ENCODE measurements at places on chromosomes 12 and 14.

DNA sequence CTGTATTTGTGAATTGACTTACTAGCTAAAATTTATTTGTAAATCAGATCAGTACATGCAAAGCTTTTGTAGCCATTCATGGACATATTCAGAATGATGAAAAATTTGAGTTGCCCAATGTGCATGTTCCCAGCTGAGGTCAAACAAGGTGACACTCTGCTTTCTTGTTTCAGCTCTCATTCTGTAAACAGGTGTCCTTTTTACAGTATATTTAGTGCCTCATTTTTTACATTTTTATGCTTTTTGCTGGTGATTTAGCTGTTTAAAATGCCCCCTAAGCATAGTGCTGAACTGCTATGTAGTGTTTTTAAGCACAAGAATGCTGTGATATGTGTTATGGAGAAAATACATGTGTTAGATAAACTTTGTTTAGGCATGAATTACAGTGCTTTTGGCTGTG lies 76.3 kb downstream of the MIA2 start:
- no peak for DNase-seq

GRCh38 chr12:51924551-51925319 lies 17.4 kb downstream of the ACVRL1 start:
- DNase-seq = no peak

DNA sequence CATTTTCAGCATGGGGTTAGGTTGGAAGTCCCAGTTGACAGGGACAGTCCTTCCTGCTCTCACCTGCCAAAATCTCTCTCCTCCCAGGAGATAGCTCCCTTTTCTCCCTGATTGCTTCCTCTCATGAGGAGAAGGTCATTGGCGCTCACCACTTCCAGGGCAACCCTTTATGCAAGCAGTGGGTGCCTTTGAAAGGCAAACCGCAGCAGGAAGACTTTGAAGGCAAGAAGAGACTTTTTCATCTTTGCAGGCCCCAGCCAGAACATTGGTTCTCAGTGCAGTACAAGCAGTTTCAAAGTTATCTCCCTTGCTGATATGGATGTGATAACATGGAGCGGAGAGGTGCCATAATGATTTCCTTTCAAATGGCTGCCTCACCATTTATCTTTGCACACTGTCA lies 483.0 kb downstream of the DIO2 start:
- no peak for DNase-seq

DNA sequence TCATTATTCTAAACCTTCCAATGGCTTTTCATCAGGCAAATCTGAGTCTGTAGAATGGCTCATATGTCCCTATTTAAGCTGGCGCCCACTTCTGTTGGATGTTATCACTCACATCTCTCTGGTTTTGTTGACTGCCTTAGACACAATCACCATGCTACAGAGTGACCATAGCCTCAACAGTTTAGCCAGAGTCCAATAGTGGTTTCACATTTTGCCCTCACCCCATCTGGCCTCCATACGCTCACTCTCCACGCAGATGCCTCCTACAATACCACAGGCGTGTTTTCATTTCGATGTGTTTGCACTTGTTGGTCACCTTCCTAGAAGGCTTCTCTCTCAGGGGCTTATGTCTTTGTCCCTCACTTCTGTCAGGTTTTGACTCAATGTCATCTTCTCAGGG lies 3.4 kb downstream of the KLRB1 start:
- DNase-seq = no peak

GRCh38 chr14:54639611-54640010 lies 72.7 kb downstream of the SAMD4A start:
- DNase-seq = no peak

DNA sequence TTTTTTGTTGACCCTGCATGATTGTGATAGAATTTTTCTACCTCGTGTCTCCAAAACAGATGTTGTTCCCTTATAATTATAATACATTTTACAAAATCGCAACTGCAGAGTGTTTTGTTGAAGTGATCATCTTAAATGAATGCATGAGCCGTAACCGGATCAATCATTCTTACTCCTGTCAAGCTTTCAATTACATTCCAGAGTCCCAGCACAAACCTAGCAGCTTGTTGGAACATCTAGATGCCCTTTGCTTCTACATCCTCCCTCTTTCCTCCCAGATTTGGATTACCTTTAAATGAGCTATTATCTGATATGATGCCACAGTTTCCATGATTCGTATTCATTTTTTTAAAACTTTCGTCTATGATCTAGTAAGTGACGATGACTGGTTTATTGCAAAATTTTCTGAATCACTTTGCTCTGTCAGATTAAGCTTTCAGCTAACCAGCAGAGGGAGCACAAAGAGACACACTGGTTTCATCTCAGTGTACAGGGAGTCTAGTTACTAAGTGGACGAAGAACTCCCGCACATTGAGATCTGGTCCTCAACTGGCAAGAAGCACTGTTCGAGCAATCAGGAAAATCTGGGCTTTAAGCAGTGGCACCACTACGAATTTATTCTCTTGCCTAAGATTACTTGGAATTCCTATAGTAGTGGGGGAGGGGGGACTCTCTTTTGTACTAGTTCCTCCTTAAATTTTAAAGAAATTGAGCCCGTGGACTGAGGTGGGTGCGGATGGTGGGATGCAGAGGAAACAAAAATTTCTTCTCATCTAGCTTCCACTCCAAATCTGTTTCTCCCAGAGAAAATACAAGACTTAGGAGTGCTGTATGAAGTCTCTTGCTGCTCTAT lies 40.9 kb downstream of the TSHR start:
- DNase-seq = no peak

DNA sequence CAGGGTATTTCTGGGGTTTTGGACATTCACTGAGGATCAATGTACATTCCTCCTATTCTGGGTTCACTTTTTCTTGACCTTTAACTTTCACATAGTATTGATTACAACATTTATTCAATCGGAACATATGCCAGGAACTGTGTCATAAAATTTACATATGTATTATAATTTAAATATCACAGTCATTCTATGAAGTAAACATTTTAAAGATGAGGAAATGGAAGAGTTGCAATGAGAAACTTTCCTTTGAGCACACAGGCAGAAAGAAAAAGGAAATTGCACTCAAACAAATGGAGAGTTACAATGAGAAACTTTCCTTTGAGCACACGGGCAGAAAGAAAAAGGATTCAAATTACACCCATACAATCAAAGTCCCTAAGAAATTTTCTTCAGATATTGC lies 3.1 kb downstream of the MUCL1 start:
- no peak for DNase-seq

GRCh38 chr12:15001733-15002382 lies 29.0 kb downstream of the PDE6H start:
- no peak for DNase-seq

DNA sequence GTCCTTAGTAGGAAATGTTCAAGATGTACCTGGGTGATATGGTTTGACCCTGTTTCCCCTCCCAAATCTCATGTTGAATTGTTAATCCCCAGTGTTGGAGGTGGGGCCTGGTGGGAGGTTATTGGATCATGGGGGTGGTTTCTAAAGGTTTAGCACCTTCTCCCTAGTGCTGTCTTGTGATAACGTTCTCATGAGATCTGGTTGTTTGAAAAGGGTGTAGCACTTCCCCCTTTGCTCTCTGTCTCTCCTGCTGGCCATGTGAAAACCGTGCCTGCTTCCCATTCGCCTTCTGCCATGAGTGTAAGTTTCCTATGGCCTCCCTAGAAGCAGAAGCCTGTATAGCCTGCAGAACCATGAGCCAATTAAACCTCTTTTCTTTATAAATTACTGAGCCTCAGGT lies 353.0 kb upstream of the SFSWAP start:
- no peak for DNase-seq

DNA sequence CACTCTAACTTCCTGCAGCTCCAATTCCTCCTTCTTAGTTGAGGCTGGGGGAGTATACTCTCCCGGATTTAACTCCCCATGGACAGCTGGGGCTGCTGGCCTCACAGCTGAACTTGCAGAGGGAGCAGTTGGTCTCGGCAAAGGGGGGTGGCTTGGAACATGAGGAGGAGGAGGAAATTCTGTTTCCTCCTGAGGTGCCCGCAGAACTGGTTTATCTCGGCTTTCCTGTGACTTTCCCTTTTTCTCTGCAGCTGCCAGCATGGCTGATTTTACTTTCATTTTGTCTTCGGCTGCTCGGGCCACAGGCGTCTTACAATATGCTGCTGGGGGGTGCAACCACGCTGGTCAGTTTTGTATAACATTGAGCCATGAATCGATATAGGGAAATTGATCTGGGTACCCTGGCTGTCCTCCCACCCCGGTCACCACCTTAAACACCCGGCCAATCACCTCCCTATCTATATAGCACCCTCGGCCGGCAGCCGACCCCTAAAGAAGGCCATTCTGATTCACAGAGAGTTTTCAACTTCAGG lies 1317.6 kb downstream of the TMEM121 start:
- no peak for DNase-seq

GRCh38 chr14:51455041-51455835 lies 196.5 kb upstream of the FRMD6 start:
- no peak for DNase-seq

DNA sequence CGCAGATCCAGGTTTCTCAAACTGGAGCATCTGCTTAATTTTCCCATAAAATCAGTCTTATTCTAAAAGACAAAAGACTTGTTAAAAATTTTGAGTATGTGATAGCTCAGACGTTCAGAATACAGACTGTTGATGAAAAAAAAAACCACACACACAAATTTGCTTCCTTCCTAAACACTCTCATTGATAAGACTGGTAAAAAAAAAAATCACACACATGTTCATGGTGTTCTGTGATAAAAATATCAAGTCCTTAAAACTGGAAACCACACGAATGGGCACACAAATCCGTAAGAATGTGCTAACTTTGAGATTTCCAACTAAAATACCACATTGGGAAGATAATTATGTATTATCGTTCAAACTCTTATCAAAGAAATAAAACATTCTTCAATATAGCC lies 6.7 kb upstream of the ARID4A start:
- DNase-seq = no peak

DNA sequence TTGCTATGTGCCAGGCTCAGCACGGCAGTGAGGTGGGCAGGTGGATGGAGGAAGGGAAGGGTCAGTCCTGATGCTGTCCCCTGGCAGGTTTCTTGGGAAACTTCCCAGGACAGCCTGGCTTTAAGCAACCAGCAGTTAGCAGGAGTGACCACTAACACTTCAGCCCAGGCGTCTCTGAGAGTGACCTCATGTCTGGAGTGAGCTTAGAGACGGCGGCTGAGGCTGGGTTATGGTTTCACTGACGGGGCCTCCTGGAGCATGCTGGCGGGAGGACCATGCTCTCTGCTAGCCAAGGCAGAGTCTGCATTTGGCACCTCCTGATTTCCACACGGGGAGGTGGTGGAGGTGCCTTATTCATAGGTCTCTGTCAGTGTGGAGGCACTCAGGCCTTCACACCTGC lies 2.5 kb downstream of the HHIPL1 start:
- no peak for DNase-seq

GRCh38 chr14:83151571-83151970 lies 1617.9 kb upstream of the SEL1L start:
- DNase-seq = no peak

GRCh38 chr12:117580718-117581062 lies 219.3 kb upstream of the NOS1 start:
- no peak for DNase-seq

DNA sequence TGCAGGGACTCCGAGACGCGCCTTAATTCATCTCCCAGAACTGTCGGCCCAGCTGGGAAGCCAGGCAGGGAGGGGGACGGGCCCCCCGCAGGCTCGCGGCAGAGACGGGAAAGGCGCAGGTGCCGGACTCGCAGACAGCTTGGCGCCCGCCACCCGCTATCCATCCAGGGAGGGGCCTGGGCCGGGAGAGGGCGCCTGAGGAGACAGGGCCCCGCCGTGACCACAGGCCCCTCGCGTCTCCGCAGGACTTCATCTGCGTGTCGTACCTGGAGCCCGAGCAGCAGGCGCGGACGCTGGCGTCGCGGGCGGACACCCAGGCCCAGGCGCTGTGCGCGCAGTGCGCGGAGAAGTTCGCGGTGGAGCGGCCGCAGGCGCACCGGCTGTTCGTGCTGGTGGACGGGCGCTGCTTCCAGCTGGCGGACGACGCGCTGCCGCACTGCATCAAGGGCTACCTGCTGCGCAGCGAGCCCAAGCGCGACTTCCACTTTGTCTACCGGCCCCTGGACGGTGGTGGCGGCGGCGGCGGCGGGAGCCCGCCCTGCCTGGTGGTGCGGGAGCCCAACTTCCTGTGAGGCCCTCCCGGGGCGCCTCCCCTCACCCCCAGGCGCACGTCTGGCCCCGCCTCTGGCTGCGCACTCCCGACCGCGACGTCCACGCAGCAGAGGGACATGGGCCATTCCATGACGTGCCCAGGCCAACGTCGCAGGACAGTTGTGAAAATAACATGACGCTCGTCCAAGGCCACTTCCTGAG lies 60.6 kb downstream of the LGMN start:
- no peak for DNase-seq

- no peak for DNase-seq
These were observed 2.3 kb upstream of the NOP2 start for GRCh38 chr12:6570264-6570887.

- DNase-seq = no peak
These were observed 42.2 kb downstream of the PAH start for GRCh38 chr12:102874819-102875218.

DNA sequence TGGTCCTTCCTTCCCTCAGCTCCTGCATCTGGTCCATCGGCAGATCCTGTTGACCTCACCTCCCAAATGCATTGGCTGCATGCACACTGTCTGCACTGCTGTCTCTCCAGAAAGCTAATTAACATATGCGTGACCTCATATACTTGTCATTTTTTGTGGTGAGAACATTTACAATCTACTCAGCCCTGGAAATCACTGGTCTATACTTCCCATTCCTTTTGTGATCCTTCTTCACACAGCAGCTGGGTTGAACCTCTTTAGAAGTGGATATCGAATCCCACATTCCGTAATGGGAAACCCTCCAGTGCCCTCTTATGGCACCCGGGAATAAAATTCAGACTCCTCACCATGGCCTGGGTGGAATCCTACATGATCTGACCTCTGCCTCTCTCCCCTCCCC lies 45.0 kb downstream of the SMOC1 start:
- DNase-seq = no peak

GRCh38 chr14:70020352-70021170 lies 141.3 kb downstream of the SMOC1 start:
- no peak for DNase-seq

Measured in stimulated activated CD4-positive, alpha-beta T cell treated with anti-CD3 and anti-CD28 coated beads, Interleukin-1b, Interleukin-23, amount 100 ng/mL, for 24 hours (primary cell).